ENCODE measurements at places on chromosomes 7 and 10. TPM values are rescaled to one million over a fixed set of nuclear protein-coding genes. Genes with fewer than 3 reads are reported as not detected.

DNA sequence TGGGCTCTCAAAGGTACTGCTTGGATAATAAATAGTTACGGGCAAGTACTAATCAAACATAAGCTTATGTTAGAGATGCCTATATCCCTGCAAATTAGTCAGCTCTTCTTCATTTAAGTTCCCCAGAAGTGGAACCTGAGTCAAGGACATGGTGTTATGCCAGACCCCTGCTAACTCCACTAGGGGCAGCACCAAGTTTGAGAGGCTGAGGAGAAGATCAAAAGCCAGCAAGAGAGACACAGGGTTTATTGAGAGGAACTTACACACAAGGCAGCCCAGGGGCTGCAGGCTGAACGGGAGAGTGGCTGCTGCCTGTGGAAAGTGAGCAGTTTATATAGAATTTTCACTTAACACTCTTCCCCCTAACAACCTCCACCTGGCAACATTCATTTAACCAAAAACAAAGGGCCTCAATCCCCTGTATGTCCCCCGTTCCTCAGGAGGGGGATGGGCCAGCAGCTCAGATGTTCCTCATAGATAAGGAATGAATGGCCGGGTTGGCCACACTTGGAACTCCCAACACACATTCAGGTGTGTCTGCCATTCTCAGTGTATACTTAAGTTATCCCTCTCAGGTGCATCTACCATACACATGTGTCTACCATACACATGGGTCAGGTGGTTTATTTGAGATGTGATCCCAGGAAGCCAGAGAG is 62.6 kb upstream of the GHITM start:
- peak; percentile 17 for DNase-seq
- no peaks in the 10 kb centered on the region for H3K27me3 ChIP-seq
- H3K36me3 ChIP-seq, result no peaks in the 10 kb centered on the region
- H3K4me1 ChIP-seq, result no peaks in the 10 kb centered on the region
- H3K27ac ChIP-seq, result peak overlapping the region; percentile 47
- no peak overlapping the region for H3K4me3 ChIP-seq

- H3K4me1 ChIP-seq, result peaks cover 56% of the 10 kb centered on the region
- H3K27ac ChIP-seq, result peak overlapping the region; percentile 45
- H3K4me3 ChIP-seq, result no peak overlapping the region
- no peak for DNase-seq
Measured at GRCh38 chr7:99120501-99120900, 23.4 kb downstream of the SMURF1 start.

DNA sequence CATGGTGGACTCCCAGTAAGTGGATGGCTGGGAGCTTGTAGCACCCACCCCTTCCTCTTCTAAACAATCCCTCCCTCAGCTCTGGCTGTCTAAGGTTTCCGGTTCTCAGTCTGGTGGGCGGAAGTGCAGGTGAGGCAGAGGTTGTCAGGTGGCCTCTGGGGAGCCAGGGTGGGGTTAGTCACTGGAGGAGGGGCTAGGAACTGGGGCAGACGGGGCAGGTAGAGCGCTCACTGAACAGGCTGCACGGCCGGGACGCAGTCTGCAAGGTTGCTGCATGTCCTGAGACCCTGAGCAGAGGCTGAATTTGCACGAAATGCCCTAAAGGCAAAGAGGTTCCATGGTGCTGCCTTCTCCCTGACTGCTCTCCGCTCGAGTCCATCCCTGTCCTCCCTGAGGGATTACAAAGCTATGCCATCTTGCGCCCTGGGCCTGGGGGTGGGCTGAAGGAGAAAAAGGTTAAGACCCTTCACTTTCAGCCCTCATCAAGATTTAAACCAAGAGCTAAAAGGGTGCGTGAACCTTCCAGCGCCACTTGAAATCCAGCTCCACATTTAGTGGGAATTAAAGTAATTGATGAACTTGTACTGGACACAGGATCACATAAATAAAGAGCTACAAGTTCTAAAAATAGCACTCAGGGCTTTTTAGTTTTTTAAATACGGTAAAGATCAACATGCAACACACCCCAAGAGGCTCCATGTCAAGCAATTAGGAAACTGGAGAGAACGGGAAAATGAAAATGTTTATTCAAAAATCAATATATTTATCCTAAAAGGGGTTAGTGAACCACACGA is 62.3 kb upstream of the CTBP2 start:
- H3K27me3 ChIP-seq, result no peaks in the 10 kb centered on the region
- H3K36me3 ChIP-seq, result no peaks in the 10 kb centered on the region
- no peaks in the 10 kb centered on the region for H3K4me1 ChIP-seq
- H3K27ac ChIP-seq, result no peak overlapping the region

GRCh38 chr7:1596181-1597043 is 26.6 kb upstream of the PSMG3 start:
- peaks cover 27% of the 10 kb centered on the region for H3K27me3 ChIP-seq
- no peak overlapping the region for H3K27ac ChIP-seq
- no peak for DNase-seq

GRCh38 chr7:13169356-13169755 is 481.9 kb downstream of the ARL4A start:
- no peak overlapping the region for H3K27ac ChIP-seq
- no peak for DNase-seq
- no peaks in the 10 kb centered on the region for H3K36me3 ChIP-seq

DNA sequence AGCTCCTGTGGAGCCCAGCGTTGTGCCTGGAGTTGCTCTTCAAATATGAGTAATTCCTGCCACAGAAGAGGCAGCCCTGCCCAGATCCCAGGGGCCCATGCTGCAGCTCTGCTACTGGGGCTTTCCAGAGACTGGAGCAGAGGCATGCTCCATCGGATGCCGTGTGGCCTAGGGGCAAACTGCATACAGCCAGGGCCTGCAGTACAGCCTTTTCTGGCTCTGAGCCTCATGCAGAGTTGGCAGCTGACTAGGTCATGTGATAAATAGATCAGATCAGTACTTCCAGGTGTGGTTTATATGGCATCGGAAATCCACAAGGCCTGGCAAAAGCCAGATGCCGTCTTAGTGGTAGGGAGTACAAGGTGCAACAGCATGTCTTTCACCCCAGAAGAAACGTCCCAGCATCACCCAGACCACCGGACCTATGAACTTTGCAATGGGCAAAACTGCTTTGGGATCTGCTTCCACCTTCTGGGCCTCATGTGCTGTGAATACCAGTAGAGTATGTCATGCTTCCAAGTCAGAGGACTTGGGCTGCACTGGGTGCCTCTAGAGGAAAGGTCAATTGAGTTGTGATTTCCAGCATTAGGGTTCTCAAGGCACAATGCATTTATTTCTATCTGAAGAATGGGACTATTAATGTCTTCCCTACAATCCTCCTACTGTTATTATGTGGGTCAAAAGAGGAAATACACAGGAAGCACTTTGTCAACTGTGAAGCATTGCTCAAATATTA is 250.7 kb upstream of the ZNF32 start:
- H3K27me3 ChIP-seq, result no peaks in the 10 kb centered on the region
- no peaks in the 10 kb centered on the region for H3K36me3 ChIP-seq
- no peak overlapping the region for H3K27ac ChIP-seq
- DNase-seq, result no peak

DNA sequence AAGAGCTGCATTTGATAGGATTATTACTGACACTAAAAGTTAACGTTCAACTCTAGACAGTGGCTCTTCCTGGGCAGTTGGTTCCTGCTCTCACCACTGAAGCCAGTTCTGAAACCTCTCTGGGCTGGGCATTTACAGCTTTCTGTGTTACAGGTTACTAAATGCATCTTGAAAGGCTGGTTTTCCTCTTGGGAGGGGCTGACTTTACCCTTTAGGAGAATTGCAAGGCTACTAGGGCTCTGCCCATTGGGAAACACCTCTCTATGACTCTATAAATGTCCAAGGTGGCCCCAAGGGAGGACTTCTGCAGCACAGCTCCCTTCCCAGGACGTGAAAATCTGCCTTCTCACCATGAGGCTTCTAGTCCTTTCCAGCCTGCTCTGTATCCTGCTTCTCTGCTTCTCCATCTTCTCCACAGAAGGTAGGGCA is at the start of gene GPR15LG:
Gene GPR15LG (plus strand): TSS at position 301 of the 429 bp plus-strand sequence. CDS start 51 bp downstream, at position 352.
- DNase-seq, result no peak
- no peak within 1 kb of the TSS for H3K27ac ChIP-seq
- no peaks in the 10 kb centered on the region for H3K36me3 ChIP-seq
- no peaks in the 10 kb centered on the region for H3K4me1 ChIP-seq

DNA sequence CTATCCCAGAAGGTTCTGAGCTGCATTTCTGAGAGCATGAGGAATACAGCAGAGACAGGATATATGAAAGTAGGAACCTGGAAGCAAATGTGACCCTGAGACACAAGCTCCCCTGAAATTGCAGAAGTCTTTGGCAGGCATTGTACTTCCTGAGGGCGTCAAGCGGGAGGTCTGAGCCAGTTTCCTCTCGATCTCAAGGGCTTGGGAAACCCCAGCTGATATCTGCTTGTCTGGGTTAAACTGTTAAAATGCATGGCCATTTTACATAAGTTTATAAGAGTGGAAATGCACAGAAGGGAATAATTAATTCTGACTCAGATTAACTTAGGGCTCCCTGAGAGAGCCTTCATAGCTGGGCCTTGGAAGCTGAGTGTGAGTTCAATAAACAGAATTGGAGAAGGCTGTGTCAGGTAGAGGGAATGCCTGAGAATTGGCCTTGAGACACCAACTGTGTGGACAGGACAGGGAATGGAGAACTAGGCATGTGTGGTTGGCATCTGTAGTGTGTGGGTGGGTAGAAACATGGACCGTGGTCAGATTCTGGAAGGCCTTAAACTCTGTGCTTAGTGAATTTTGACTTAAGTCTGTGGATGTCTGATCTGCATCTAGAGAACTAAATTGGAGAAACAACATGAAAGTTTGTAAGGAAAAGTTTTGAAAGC is 53.3 kb downstream of the WIPF3 start:
- H3K36me3 ChIP-seq, result no peaks in the 10 kb centered on the region
- H3K27ac ChIP-seq, result peak overlapping the region; percentile 95
- H3K4me1 ChIP-seq, result peaks cover 93% of the 10 kb centered on the region
- H3K27me3 ChIP-seq, result no peaks in the 10 kb centered on the region
- no peak overlapping the region for H3K4me3 ChIP-seq

DNA sequence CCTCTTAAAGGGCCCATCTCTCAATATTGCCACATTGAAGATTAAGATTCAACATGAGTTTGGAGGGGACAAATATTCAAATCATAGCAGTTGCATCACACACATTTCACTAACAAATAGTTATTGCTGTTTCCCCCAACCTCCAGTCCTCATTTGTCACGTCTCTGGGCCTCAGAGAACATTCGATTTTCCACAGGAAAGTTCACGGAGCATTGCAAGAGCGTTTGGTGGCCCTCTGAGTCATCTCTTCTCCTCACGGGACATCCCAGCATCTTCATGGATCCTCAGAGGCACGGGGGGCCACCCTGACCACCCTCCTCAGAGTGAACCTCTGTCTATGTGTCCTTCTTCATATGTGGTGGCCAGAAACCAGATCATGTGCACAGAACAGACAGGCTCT is 50.3 kb upstream of the CHST15 start:
- no peaks in the 10 kb centered on the region for H3K36me3 ChIP-seq
- H3K4me3 ChIP-seq, result no peak overlapping the region
- no peaks in the 10 kb centered on the region for H3K27me3 ChIP-seq
- H3K27ac ChIP-seq, result no peak overlapping the region
- DNase-seq, result no peak
- H3K4me1 ChIP-seq, result peaks cover 6% of the 10 kb centered on the region

- H3K4me1 ChIP-seq, result peaks cover 6% of the 10 kb centered on the region
- DNase-seq, result no peak
- peak overlapping the region; percentile 1 for H3K4me3 ChIP-seq
- no peak overlapping the region for H3K27ac ChIP-seq
- peaks cover 61% of the 10 kb centered on the region for H3K27me3 ChIP-seq
Measured at GRCh38 chr7:27251652-27252590, 9.3 kb downstream of the EVX1 start.

DNA sequence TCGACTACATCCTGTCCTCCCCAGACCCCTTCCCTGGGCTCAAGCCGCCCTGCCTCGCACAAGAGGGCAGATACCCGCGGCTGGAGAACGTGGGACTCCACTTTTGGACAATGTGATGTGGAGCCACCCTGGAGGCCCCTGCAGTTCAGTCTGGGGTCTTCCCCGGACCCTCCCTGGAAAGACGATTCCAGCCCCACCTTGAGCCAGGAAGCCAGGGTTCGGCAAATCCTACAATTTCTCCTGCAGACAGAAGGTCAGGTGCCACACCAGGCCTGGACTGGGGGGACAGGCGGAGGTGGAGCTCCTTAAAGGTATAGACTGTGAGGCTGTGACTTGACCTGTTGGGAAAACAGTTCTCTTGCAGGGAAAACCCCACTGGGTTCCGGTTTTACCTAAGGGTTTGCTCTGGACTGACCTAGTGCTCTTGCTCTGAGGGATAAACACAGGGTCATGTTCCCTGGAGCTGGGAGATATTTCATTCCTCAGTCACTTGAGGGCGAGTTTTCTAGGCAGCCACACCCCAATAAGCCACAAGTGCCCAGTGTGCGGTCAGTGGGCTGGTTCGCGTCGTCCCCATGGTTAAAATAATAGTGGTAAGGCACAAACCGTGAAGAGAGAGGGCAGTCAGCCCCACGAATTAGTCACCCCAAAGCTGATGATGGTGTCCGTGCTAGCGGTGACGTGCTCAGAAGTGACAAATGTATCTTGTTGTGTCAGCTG is 1.6 kb downstream of the FOXL3 start:
- peaks cover 76% of the 10 kb centered on the region for H3K27me3 ChIP-seq
- DNase-seq, result no peak
- no peaks in the 10 kb centered on the region for H3K4me1 ChIP-seq
- H3K27ac ChIP-seq, result no peak overlapping the region

DNA sequence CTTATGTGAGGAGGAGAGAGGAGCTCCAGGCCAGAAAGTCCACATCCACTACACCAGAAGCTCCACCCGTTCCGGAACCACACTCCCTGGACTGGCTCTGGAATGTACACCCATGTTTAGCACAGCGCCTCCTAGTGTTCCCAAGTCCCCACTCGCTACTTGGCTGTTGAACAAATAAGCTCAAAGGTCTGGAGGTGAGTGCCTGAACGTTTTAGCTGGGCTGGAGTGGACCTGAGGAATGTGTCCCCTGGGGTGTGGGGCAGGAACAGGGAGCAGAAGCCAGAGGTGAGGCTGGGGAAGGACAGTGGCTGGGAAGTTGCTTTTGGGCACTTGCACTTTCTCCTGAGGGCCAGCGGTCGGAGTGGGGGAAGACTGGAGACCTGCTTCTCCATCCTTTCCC is 164.1 kb upstream of the CDCA7L start:
- no peaks in the 10 kb centered on the region for H3K36me3 ChIP-seq
- no peak overlapping the region for H3K27ac ChIP-seq
- H3K4me1 ChIP-seq, result no peaks in the 10 kb centered on the region
- no peak overlapping the region for H3K4me3 ChIP-seq

The RPP38 gene
- total RNA-seq, result 8.9 TPM

The SPDYE6 gene
- total RNA-seq, result not detected

The AKAP9 gene
- 42.3 TPM for total RNA-seq

The GDF2 gene
- not detected for total RNA-seq

The RET gene
- 0.51 TPM for total RNA-seq

The SLC29A4 gene
- 5.4 TPM for total RNA-seq

All from gastrocnemius medialis (tissue), 4 donors.